Stimulated activated CD4-positive, alpha-beta T cell treated with anti-CD3 and anti-CD28 coated beads, TNF-alpha, amount 100 ng/mL, for 48 hours (primary cell): ENCODE measurements at places on chromosomes 12 and 14.

DNA sequence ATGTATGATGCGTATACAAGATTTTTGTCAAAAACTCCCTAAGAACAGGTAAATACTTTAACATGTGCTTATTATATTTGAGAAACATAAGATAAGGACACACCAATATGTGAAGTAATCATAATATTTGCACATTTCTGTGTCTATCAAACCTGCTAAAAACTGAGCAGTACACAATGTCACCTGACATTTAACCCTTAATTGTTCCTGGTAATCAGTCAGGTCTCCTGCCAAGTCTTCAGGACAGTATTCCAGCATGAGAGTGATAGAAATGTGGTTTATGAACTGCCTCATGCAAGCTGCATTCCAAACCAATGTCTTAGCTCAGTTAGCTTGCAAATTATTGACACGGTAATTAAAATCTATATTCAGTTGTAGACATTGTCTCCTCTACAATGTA lies 4.2 kb downstream of the SOX5 start:
- no peak for DNase-seq

DNA sequence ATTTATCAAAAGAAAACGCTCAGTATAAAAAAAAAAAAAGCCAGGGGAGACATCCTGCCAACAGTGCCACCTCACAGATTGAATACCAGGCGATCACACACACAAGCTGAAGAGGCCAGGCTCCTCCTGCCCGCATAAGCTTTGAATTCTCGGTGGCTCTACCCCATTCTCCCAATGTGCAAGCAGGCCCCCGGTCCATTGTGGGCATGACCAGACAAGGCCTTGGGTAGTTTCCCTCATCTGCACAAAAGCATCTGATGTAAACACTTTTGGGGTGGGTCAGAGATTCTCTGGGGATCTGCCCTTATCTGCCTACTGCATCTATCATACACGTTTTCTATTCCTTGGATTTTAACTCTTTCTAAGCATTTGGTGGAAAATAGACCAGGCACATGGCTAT lies 16.2 kb downstream of the KLRF2 start:
- no peak for DNase-seq

DNA sequence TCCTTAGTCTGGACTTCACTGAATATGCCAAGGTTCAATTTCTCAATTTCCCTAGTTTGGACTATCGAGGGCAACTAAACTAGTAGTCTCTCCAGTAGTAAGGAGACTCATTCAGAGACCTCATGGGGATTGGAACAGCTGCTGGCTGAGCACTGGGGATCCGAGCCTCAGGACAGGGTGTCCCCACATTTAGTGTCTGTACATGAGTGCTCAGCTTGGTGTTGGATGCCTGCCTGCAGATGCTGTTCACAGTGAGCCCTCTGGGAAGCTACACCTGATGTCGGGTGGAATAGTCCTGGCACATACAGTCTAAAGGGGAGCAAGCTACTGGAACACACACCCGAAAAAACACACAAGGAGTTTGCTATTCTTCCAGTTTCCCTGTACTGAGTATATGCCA lies 820 bp upstream of the FGF23 start:
- no peak for DNase-seq

DNA sequence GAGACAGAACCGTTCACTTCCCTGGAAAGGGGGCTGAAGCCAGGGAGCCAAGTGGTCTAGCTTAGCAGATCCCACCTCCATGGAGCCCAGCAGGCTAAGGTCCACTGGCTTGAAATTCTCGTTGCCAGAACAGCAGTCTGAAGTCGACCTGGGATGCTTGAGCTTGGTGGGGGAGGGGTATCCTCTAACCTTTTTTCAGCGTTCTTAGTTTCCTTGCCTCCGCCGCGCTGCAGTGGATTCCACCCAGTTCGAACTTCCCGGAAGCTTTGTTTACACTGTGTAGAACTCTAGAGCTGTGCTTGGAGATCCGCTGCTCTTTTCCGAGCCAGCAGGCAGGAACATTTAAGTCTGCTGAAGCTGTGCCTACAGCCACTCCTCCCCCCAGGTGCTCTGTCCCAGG lies 45.2 kb upstream of the FKBP4 start:
- no peak for DNase-seq

DNA sequence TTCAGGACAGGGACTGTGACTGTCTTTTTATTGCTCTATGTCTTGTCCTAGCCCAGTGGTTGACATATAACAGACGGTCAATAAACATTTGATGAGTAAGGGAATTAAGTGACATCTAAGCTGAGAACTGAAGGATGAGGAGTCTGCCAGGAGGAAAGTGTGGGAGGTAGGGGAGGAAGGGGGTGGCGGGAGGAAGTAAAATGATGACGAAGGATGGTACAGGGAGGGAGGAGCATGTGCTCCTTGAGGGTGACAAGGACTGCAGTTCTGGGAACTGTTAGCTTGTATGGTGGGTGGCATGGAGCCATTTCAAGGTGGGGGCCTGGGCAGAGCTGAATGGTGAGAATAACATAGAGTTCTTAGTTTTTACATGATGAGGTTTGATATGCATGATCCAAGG lies 64.4 kb downstream of the RGS6 start:
- no peak for DNase-seq

DNA sequence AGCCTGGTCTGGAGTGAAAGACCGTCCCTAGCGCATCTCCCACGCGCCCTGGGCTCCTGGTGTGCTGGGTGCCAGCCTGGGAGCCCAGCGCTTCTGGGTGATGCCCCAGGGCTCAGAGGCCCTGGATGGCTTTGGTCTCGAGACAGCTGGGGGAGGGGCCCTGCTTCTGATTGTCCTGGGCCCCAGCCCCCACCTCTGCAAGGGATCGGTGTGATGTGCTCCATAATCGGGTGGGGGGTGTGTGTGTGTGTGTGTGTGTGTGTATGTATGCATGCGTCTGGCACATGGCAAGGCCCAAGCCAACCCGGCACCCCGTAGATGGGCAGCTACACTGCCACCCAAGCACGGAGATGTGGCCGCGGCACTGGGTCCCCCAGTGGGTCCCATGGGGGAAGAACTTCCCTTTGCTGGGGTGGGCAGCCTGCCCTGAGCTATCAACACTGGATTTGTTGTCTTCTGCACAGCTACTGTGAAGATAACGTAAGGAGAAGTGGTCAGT lies 3.1 kb downstream of the ZBTB42 start:
- DNase-seq: no peak

GRCh38 chr12:42689699-42690098 lies 100.2 kb upstream of the PRICKLE1 start:
- DNase-seq: no peak

- no peak for DNase-seq
These were observed 63.3 kb downstream of the EP400 start for GRCh38 chr12:132012919-132013568.

DNA sequence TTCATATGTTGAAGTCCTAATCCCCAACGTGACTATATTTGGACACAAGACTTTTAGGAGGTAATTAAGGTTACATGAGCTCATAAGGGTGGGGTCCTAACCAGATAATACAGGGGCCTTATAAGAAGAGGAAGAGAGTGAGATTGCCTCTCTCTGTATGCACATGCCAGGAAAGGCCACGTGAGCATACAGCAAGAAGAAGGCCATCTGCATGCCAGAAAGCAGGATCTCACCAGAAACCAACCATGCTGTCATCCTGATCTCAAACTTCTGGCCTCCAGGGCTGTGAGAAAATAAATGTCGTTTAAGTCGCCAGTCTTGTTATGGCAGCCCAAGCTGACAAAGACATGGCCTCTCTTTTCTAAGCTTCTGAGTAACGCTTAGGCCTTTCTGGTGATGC lies 69.0 kb upstream of the GPHB5 start:
- DNase-seq: no peak

DNA sequence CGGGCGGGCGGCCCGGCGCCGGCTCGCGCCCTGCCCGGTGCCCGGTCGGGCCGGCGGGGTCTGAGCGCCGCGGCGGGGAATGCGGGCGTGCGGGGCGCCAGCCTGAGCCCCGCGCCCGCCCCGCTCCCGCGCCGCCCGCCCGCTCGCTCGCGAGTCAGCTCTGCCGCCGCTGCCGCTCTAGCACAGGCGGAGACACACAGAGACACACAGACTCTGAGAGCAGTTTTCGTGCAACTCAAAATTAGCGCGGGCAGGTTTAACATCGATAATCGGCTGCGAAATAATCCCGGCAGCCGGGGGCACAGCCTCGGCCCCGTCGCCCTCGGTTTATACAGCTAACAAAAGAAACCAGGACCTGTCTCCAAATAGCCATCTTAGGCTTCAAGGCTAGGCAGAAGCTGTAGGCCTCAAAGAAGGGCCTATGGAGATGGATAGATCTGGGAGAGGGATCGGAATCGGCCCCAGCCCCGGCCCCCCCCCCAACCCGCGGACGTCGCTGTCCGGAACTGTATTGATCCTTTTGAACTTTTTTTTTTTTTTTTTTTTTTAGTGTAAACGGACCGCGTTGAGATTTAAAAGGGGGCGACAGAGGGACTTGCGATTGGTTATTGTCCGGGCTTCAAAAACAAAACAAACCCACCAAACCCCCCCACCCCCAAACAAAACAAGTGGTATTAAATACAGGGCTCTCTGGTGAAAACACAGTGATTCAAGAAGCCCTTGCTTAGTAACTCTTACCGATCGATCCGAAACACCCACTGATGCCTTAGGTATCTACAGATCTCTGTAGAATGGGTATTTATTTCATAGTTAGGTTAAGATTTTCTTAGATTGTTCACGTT lies 1.1 kb downstream of the ARID2 start:
- peak; percentile 38 for DNase-seq

DNA sequence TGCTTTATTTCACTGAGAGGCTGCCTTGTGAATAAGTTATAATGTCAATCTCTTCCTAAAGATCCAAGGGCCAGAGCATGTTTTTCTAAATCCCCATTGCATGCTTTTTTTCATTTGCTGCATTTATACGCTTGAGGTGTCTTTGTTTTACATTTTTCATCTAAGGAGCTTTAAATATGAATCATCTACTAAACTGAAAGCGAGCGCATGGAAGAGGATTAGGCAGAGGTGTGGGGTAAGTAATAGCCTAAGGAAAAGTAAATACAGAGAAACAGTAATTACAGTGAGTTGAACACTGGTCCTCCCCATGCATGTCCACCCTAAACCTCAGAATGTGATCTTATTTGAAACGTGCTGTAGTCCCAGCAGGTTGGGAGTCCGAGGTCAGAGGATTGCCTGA lies 76.4 kb upstream of the METAP2 start:
- no peak for DNase-seq

DNA sequence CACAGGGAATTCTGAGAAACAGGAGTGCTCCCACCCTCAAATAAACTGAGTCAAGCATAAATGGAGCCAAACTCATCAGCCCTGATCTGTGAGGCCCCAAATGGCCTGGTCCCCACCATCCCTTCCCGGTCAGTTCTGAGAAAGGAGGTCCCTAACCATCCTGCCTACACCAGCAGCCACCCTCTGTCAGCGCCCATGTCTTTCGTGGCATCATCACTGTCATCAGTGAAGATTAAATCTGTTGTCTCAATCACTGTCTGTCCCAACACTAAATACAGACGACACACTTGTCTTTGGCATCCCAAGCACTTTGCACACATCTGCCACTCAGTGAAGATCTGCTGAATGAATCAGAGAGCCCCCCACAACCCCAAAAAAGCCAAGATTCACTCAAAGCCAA lies 22.4 kb downstream of the VPS37B start:
- DNase-seq: no peak

DNA sequence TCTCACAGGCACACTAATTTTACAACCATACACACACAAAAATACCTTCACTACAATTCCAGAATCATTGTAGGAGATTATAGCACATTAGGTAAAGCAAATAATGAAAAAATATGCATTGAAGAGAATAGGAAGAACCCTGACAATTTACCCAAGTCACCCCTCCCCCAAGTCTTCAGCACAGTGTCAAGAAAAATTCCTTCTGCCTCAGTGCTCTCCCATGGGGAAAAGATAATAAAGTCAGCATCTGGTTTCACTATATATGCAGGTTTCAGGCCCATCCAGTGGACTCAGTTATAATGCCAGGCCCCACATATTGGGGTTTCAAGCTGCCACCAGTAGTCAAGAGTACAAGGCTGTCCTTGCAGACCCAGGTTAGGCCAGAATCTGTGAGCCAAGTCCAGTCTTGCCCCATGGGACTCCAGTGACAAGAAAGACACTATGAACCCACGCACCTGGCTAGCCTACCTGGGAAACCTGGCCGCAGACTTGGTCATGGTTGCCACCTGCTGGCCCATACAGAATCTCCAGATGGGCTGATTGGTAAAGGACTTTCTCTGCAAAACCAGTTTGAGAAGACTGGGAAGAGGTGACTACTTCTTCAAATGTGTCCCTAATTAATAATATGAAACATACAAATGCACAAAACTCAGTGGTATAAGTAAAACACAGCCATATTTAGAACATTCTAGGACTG lies 398.6 kb upstream of the FLRT2 start:
- DNase-seq: no peak
